IMR-90 (cell line): ENCODE measurements at places on chromosomes 16 and 17. TPM values are rescaled to one million over a fixed set of nuclear protein-coding genes. Genes with fewer than 3 reads are reported as not detected.

DNA sequence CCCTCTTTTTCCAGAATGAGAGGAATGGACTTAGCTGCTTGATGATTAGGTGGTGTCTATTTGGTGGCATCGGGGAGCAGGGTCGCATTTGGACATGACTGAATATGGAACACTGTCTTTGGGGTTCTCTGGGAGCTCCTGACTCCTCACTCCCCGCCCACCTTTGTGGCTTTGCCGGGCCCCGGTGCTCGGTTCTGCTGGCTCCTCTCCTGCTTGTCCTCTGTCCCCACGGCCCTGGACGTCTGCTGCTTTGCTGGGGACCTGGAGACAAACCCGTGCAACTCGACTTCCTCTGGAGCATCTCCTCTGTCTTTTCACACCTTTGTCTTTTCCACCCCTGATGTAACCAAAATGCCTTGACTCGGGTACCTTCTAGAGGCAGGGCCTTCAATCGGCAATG lies 135.7 kb downstream of the IRX3 start:
- DNase-seq: no peak

- no peak for DNase-seq
These were observed 21.9 kb downstream of the PLEKHG4 start for GRCh38 chr16:67301080-67301782.

Gene GAST
- not detected in 2 replicates for total RNA-seq

Gene PSMB10
- total RNA-seq: 25.6 and 28.7 TPM in 2 replicates

DNA sequence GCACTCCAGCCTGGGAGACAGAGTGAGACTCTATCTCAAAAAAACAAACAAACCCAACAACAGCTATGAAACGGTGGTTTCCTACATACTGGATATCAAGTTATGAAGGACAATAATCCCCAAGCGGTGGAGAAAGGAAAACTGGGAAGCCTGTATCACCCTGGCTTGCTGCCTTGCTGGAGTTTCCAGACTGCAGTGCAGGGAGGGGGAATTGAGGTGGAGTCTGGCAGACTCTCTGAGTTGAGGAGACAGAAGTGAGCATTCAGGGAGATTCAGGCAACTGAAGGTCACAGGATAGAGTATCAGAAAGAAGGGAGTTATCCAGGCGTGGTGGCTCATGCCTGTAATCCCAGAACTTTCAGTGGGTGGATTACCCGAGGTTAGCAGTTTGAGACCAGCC lies 11.9 kb downstream of the QRICH2 start:
- DNase-seq: no peak
